ENCODE measurements at places on chromosomes 4 and X.

GRCh38 chrX:101195442-101196173 lies 24.0 kb upstream of the DRP2 start:
- DNase-seq: no peak

- no peak for DNase-seq
Measured at GRCh38 chrX:10009741-10010140, 42.6 kb downstream of the CLDN34 start.

DNA sequence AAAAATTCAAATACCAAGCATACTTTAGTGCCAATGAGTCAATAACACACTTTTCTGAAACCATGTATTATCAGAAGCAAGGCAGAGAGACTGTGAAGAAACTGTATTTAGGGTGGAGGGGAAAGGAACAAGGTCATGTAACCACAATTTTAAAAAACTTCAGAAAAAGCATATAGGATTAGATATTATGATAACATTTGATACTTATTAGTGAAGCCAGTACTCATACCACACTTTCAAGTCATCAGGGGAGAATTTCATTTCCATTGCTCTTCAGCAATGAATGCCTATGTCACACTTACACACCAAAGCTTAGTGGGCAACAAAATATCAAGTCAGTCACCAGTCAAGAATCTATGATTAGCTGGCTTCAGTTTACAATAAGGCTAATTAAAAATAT lies 602.2 kb downstream of the IL15 start:
- DNase-seq: no peak

- no peak for DNase-seq
Measured at GRCh38 chr4:169070895-169071218, 60.8 kb upstream of the CBR4 start.

- DNase-seq: no peak
Measured at GRCh38 chr4:126658411-126658810, 974.3 kb upstream of the INTU start.

DNA sequence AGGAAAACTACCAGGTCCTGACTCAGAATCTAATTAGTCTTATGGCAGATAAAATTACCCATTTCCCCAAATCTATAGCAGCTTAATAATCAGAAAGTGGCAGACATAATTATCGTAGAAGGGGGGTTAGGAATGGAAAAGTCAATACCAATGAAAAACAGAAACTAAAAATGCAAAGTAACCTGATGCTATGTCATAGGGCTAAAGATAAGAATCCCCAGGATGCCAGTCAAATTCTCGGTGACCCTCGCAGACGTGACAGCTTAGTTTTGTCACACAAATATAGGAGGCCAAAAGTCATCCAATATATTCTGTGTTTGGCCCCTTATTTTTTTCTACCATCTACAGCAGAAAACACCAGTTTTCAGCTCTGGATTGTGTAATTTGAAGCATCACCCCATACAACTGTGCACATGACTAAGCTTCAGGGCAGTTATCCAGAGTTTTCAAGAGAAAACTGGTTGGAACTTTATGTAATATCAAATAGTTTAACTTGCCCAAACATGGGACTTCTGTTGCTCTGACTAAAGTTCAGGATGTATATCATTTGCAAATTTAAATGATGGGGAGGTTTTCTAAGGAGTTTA lies 30.9 kb downstream of the RASSF6 start:
- DNase-seq: no peak
